AG08395 (cell line): ENCODE measurements at places on chromosomes 5 and 9.

DNA sequence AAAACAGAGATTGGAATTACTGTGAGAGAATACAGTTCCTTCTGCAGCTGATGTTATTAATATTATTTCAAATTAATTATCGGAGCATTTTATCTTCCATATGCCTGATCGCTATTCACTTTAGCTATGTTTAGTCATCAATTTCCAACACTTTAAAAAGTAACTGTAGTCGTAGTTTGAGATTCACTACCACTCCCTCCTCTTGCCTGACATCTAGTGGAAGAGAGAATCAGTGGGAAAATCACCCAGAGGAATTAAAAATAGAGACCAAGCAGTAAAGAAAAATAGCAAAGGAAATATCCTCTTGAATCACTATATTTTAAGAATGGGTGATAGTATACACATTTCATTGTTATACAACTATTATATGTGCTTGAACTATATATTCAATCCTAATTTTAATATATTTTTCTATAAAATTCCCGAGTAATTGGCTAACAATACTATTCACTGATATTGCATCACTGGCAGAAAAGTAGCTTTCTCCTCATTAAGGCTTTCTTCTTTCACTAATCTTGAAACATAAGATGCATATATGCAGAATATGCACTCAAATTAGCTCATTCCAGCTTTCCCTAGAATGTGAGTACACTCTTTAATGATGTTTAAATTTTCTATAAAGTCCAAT is 708.7 kb downstream of the CDH9 start:
- DNase-seq: no peak

DNA sequence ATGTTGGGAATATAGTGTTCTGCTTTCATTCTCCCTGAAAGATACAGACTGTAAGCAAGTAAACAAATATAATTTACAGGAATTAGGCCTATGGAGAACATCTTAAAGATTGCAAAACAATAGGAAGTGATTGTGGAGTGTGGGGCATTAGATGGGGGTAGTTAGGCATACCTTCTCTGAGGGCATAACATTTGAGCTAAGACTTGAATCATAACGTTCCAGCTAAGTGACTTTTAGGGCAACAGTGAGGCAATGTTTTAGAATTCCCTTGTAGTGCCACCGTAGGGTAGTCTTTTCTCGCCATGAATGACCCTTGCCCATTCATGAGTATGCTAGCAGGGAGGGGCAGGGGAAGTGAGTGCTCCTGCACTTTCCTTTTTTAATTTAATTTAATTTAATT is 173.3 kb downstream of the SPATA31D1 start:
- DNase-seq: no peak

GRCh38 chr9:114546851-114547250 is 40.7 kb upstream of the ATP6V1G1 start:
- no peak for DNase-seq

- no peak for DNase-seq
Observed at GRCh38 chr5:71738662-71739361, 19.7 kb downstream of the CARTPT start.

- no peak for DNase-seq
Observed at GRCh38 chr9:92631452-92632343, 38.2 kb downstream of the IPPK start.

- no peak for DNase-seq
Observed at GRCh38 chr9:73597771-73598170, 446.1 kb downstream of the ANXA1 start.

DNA sequence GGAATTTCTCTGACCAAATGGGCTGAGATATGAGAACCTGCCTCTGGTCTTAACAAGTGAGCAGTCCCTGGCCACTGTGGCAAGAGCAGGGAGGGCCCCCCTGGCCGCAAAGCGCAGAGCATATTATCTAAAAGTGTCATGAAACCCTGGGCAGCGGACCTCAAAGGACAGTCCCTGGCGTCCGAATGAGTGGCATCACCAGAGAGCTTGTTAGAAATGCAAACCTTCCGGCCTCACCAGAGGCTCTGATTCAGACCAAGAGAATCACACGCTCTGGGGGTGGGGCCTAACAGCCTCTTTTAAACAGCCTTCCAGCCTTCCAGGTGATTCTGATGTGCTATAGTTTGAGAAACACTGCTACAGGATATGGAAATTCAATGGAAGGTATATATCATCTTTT is 10.9 kb downstream of the PTPN3 start:
- DNase-seq: no peak

DNA sequence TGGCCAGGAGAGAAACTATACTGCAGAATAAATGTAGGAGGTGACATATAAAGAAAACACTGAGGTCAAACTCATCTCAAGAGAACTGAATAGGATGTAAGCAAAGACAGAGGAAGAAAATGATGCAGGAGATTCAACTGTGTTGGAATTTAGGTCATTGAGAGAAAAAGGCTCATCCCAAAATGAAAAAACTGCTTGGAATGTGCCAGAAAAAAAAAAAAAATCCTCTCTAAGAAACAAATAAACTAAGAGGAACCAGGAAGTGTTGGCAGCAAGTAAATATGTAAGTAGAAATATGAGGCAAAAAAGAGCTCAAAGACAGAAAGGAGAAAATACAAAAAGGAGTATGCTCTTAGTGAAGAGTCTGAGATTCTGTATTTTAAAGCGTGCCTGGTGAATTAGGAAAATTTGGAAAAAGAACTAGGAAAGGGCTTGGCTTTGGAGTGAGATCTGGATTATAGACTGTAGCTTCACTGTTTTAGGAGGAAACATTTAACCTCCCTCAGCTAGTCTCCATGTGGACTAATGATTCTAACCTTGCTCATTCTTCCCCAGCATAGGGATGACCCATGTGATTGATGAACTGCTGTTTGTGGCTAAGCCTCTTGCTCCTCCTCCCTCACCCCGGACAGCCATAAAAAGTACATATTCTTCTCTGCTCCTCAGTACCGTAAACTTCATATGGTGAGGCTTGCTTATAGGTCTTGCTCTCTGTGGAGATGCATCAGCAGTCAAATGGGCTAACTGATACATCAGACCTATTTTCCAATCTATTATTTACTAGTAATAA is 185.6 kb upstream of the POU5F2 start:
- DNase-seq: peak; percentile 25

DNA sequence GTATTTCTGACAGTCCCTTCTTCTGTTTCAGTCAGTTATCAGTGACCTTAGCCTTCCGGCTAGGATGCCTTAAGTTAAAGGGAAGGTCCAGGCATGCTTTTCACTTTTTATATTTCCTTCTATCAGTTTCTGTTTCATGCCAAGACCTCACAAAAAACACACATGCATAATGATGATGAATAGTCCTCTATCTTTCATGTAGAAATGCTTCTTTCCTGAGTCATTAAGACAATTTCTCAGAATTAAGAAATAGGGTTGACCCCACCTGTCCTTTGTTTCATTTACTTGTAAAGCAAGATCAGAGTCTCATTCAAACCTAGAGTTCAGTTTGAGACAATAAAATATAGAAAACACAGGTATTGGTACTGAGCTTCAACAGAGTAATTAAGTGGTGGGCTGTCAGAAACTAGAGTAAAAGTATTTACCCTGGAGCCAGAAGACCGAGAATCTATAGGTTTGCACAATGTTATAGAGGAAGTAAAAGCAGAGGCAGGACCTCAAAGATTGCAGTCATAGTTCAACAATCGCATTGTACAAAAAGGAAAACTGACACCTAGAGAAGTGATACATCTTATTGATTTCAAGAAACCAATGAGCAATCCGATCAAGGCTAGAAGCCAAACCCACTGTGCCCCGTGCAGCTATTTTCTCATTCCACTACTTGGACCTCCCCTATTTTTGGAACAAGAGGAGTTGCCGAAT is 118.7 kb upstream of the PUM3 start:
- no peak for DNase-seq

DNA sequence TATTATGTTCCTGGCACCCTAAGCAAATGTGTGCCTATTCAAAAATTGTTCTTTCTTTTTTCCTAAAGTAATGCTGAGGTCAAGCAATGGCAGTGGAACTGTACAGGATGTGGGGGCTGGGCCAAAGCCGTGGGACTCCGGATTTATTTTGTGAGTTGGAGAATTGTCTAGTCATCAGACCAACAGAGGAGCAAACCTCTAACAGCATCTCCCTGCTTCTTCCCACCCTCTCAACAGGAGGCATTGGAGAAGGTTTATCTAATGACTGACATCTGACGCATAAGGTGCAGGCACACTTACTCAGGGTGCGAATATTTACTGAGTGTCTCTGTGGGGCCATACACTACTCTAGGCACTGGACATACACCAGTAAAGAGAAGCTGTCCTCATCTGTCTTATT is 38.6 kb downstream of the MARCHF11 start:
- DNase-seq: no peak

DNA sequence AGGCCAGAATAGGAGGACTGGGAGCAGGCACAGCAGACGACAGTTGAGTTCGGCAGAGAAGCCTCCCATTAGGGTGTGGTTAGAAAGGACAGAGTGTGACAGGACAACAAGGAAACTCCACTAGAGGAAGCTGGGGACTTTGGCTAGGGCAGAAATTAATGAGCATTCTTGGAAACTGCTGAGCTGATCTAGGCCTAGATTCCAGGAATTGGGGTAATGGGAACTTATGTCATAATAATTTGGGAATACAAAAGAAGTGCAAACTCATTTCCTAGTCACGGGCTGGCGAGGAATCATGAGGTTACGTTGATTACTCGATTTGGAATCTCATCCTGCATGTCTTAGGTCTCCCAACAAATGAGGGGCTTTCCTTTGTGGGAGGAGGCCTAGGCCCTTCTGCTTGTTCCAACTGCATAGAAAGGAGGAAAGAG is 144.6 kb upstream of the RPS23 start:
- peak; percentile 37 for DNase-seq

DNA sequence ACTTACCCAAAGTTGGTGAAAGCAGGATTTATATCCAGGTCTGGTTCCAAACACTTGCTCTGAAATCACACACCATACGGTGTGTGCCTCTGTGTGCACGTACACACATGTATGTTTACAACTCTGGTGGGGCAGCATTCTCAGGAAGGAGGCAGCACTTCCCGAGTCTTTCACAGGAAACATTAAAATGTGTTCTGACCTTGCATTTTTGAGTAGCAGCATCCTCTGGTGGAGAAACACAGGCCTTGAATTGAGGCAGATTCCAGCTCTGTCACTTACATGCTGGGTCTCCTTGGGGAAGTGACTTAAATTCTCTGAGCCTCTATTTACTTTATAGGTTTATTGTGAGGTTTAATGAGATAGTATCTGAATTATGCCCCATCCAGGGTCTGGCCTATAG is 126.4 kb downstream of the RGS3 start:
- DNase-seq: peak; percentile 46

GRCh38 chr9:6941501-6941900 is 183.7 kb downstream of the KDM4C start:
- no peak for DNase-seq

- DNase-seq: no peak
Observed at GRCh38 chr5:129807162-129807814, 59.4 kb downstream of the MINAR2 start.

- DNase-seq: peak; percentile 10
Observed at GRCh38 chr5:62593331-62593730, 14.7 kb downstream of the LRRC70 start.

GRCh38 chr5:150674341-150674821 is 13.3 kb downstream of the MYOZ3 start:
- no peak for DNase-seq

- DNase-seq: peak; percentile 46
Observed at GRCh38 chr5:67900514-67900913, 315.0 kb upstream of the PIK3R1 start.

DNA sequence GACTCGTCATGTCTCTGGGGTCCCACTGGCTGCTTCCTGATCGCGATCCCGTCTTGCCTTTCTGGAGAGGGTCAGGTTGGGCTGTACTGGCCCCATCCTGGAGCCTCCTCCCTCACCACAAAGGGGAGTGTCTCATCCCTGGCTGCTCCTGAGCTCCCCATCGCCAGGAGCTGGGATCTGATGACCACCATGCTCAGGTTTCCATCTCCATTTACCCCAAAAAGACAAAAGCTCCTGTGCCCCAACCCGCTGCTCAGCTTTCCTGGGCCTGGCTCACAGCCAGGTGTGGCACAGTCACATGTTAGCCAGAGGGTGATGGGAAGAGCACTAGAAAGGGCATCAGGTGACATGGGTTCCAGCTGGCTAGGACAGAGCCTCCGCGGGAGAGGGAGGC is 47.3 kb upstream of the CDKN2AIPNL start:
- DNase-seq: no peak

- DNase-seq: peak; percentile 50
Observed at GRCh38 chr5:177094224-177095087, 7.7 kb downstream of the FGFR4 start.

- DNase-seq: peak; percentile 83
Observed at GRCh38 chr9:16030528-16031185, 477.8 kb downstream of the CCDC171 start.

- DNase-seq: no peak
Observed at GRCh38 chr9:90972057-90972456, 170.4 kb downstream of the SYK start.

GRCh38 chr5:10760921-10761184 is 181 bp downstream of the DAP start:
- no peak for DNase-seq
